ENCODE measurements at places on chromosomes 2 and 18.

GRCh38 chr18:3040881-3041280 lies 27.9 kb upstream of the LPIN2 start:
- DNase-seq = no peak

DNA sequence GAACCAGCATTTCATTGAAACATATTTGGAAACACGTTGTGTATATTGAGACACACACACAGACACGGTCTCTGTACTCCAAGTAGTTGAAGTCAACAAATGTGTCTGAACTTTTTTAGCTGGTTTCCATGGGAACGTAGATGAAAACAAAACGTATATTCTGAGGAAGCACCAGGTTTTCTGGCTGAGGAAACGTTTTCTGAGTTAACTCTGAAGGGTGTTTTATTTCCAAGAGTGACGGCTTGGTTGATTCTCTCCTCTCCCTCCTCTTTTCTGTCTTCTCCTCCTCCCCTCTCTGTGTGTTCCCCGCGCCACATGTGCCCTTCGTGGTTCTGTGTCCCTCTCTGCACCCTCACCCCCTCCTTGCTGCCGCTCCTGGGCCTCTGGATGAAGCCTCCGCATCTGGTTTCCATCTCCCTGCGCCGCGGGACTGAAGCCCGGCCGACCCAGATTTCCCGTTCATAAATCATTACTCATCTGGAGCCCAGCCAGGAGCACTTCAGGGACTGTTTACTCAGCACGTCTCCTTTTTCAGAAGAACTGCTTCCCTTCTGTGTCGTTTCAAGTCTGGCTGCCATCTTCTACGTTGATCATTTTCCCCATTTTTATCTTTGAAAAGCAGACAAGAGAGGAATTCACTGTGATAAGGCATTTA lies 122.7 kb downstream of the COL6A3 start:
- DNase-seq = no peak

DNA sequence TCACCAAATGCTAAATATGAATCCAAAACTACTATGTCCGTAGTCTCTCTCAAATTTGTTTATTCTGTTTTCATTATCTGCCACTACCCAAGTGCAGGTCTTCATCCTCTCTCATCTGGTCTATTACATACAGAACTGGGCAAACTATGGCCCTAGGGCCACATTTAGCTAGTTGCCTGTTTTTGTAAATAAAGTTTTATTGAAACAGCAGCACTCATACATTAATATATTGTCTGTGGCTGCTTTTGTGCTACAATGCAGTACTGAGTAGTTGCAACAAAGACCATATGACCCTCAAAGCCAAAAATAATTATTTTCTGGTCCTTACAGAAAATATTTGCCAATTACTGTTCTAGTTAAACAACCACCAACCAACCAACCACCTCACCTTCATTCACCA lies 172.2 kb upstream of the NCKAP5 start:
- no peak for DNase-seq

GRCh38 chr2:3265981-3266924 lies 111.4 kb downstream of the EIPR1 start:
- no peak for DNase-seq

Data from activated CD4-positive, CD25-positive, alpha-beta regulatory T cell (primary cell).